H9 (cell line): ENCODE measurements at places on chromosomes 1 and 21. TPM values are rescaled to one million over a fixed set of nuclear protein-coding genes. Genes with fewer than 3 reads are reported as not detected.

The GJA8 gene
- total RNA-seq, result not detected in 2 replicates

The EPHB2 gene
- total RNA-seq, result 8.3 and 9.5 TPM in 2 replicates

The HCRTR1 gene
- not detected in 2 replicates for total RNA-seq

The CSF3R gene
- not detected in 2 replicates for total RNA-seq
